ENCODE measurements at places on chromosomes 7 and 10. TPM values are rescaled to one million over a fixed set of nuclear protein-coding genes. Genes with fewer than 3 reads are reported as not detected.
A peak's percentile ranks its signal among the peaks of the same experiment; 100 is the strongest.

- H3K36me3 ChIP-seq, result no peaks in the 10 kb centered on the region
- H3K4me1 ChIP-seq, result peaks cover 13% of the 10 kb centered on the region
- no peaks in the 10 kb centered on the region for H3K27me3 ChIP-seq
- peak; percentile 20 for DNase-seq
- no peak overlapping the region for H3K4me3 ChIP-seq
Observed at GRCh38 chr10:12717981-12718707, 283.4 kb downstream of the CCDC3 start.

GRCh38 chr7:135716677-135717238, 11.2 kb downstream of the SLC13A4 start:
- peak overlapping the region; percentile 87 for H3K27ac ChIP-seq
- no peak overlapping the region for H3K4me3 ChIP-seq
- no peaks in the 10 kb centered on the region for H3K36me3 ChIP-seq

DNA sequence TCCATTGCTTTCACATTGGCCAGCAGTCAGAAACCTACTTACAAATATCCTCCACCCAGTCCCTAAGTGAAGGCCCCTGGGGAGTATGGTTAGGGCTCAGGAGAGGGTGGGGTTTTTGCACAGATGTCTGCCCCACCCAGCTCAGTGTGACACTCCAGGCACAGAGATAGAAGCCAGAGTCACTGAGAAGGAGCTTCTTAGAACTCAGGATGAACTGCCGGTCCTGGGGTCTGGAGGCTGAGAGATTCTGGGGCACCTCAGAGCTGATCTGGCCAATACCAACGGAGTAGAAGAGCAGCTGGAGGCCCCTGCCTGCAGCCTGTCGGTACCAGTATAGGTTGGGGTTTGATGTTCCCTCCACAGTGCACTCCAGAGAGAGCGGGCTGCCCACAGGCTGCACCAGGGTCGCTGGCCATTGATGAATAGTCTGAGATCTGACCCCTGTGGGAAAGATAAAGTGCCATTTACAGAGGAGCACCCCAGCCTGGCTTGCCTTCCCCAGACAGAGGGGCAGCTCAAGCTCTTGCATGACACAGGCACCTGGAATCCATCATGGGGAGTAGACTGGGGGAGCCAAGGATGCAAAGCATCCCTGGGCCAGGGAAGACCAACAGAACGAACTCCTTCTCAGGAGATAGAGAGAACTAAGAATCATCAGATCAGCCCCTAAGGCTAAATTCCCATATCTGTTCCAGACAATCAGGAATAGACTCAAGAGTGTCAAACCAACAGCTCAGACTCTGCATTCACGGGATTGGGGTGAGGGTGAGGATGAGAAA, 41.9 kb downstream of the PRSS2 start:
- no peaks in the 10 kb centered on the region for H3K36me3 ChIP-seq
- peaks cover 18% of the 10 kb centered on the region for H3K27me3 ChIP-seq
- H3K4me3 ChIP-seq, result no peak overlapping the region
- DNase-seq, result no peak

DNA sequence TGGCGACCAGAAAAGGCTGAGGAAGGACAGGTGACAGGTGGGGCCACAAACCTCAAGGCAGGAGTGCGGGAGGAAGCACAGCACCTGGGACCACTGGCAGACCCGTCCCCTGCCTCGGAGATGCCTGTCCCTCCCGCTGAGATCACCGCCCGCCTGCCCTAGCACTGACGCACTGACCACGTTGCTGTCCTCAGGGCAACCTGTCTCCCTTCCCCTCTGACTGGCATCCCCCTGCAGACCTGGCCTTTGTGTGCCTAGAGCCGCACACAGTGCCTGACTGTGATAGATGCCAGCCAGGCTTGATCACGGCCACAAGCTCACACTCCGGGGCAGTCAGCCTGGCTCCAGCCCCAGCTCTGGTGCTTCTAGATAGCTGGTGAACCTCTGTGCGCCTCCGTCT, 58.4 kb upstream of the EN2 start:
- no peaks in the 10 kb centered on the region for H3K36me3 ChIP-seq
- DNase-seq, result no peak
- H3K27ac ChIP-seq, result no peak overlapping the region
- H3K4me3 ChIP-seq, result no peak overlapping the region

- H3K27me3 ChIP-seq, result no peaks in the 10 kb centered on the region
- no peaks in the 10 kb centered on the region for H3K36me3 ChIP-seq
- no peak overlapping the region for H3K4me3 ChIP-seq
- no peak for DNase-seq
- no peaks in the 10 kb centered on the region for H3K4me1 ChIP-seq
- no peak overlapping the region for H3K27ac ChIP-seq
Observed at GRCh38 chr10:53570221-53570620, 797.6 kb upstream of the MBL2 start.

DNA sequence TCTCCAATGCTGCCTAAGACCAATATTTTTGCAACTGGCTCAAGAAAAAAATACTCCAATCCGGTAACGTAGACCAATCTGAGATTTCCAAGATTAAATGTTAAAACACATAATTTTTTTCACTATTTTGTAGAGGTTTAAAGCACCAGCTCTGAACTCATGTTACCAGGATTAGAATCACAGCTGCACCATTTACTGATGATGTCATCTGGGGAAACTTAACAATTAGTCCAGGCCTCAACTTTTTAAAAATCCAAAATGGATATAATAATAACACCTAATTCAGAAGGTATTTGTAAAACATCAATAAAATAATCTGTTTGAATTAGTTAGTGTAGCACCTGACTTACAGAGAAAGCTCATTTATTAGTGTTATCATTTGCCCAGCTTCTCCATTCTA, 14.4 kb downstream of the PON1 start:
- no peak for DNase-seq
- H3K27me3 ChIP-seq, result no peaks in the 10 kb centered on the region
- no peak overlapping the region for H3K4me3 ChIP-seq
- H3K36me3 ChIP-seq, result no peaks in the 10 kb centered on the region
- H3K27ac ChIP-seq, result no peak overlapping the region

DNA sequence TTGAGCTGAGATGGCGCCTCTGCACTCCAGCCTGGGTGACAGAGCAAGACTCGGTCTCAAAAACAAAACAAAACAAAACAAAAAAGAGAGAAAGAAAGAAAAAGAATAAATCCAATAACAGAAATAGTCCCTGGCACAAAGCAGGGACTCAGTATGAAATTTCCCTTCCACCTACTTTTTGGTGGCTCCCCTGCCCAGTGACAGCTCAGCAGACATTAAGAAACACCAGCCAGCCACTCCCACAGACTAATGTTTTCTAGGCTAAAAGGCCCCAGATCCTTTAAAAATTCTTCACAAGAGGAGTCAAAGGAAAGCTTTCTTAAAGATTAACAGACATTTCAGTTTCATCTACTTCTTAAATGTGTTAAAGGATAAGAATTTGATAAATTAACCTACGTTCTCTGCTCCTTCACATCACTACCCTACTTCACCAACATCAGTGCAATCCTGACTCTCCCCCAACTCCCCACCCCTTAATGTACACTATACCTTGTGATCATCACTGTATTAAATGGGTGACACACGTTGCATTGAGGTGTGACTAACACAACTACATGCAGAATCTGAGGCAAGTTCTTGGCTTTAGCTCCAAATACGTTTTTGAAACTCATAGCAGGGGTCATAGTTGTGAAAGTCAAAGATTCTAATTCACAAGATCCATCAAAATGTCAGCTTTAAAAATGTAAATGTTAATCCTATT, 114.5 kb upstream of the CAV2 start:
- no peaks in the 10 kb centered on the region for H3K4me1 ChIP-seq
- H3K27ac ChIP-seq, result no peak overlapping the region
- H3K36me3 ChIP-seq, result no peaks in the 10 kb centered on the region
- H3K4me3 ChIP-seq, result no peak overlapping the region
- DNase-seq, result no peak

DNA sequence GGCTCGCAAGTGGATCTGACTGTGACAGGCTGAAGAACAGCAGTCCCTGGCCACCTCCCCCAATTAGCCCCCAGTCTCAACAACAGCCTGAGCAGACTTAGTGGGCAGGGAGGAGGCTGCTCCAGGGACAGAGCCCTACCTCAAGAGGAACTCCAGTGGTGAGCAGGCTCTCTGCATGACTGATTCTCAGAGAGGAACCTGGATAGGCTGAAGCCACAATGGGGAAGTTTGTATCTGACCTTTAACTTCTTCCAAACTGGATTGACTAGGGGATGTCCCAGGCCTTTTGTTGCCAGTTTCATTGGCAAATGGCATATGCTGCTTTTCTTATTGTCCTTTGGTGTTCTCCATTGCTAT, 93.0 kb downstream of the ARHGAP22 start:
- H3K4me3 ChIP-seq, result no peak overlapping the region

- no peaks in the 10 kb centered on the region for H3K27me3 ChIP-seq
- H3K4me3 ChIP-seq, result no peak overlapping the region
- peaks cover 11% of the 10 kb centered on the region for H3K4me1 ChIP-seq
- no peak overlapping the region for H3K27ac ChIP-seq
- DNase-seq, result no peak
- no peaks in the 10 kb centered on the region for H3K36me3 ChIP-seq
Observed at GRCh38 chr10:121610798-121611323, 12.6 kb upstream of the FGFR2 start.

DNA sequence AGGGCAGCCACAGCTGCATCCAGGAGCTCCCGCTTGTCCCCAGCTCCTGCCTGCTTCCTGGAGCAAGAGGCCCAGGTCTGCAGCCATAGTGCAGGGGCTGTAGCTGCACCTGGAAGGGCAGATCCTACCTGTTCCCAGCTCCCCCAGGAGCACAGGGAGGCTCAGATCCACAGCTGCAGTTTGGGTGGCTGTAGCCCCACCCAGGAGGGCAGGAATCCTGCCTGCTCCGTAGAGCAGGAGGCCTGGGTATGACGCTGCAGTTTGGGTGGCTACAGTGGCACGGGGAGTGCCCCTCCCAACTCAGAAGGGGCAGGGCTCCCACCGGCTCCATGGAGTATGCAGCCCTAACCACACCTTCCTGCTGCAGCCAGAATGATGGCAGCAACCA, 26.7 kb upstream of the CDCA7L start:
- peaks cover 3% of the 10 kb centered on the region for H3K27me3 ChIP-seq
- H3K4me3 ChIP-seq, result no peak overlapping the region
- H3K27ac ChIP-seq, result no peak overlapping the region
- H3K4me1 ChIP-seq, result peaks cover 3% of the 10 kb centered on the region

- H3K4me1 ChIP-seq, result no peaks in the 10 kb centered on the region
- no peaks in the 10 kb centered on the region for H3K27me3 ChIP-seq
- no peak for DNase-seq
Observed at GRCh38 chr7:96253441-96253840, 68.5 kb downstream of the SLC25A13 start.

DNA sequence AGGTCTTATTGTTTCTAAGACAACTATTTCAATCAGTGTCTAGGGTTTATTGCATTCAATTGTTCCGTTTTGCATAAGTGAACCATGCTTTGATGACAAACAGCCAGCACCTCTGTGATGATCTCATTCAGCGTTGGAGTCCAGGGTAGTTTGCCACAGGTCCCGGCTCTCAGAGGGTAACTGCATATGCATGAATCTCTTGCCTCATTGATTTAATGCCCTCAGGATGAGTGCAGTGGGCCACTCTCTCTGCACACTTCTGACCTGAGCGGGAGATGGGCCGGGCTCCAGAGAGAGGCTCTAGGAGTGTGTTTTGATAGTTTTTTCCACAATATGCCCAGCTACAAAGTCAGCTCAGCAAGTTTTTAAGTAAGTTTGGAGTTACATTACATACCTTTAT, 83.9 kb downstream of the HECW1 start:
- H3K36me3 ChIP-seq, result no peaks in the 10 kb centered on the region
- DNase-seq, result no peak
- peaks cover 18% of the 10 kb centered on the region for H3K27me3 ChIP-seq
- no peaks in the 10 kb centered on the region for H3K4me1 ChIP-seq

GRCh38 chr7:127632276-127632910, 14.5 kb upstream of the PAX4 start:
- H3K4me1 ChIP-seq, result no peaks in the 10 kb centered on the region
- H3K36me3 ChIP-seq, result no peaks in the 10 kb centered on the region
- H3K4me3 ChIP-seq, result no peak overlapping the region
- H3K27ac ChIP-seq, result no peak overlapping the region
- DNase-seq, result no peak

- H3K4me1 ChIP-seq, result peaks cover 5% of the 10 kb centered on the region
- no peaks in the 10 kb centered on the region for H3K27me3 ChIP-seq
- H3K27ac ChIP-seq, result peak overlapping the region; percentile 63
- H3K4me3 ChIP-seq, result peak overlapping the region; percentile 33
- peak; percentile 82 for DNase-seq
Observed at GRCh38 chr10:73591935-73592699, 975 bp upstream of the USP54 start.

- no peaks in the 10 kb centered on the region for H3K36me3 ChIP-seq
- no peaks in the 10 kb centered on the region for H3K27me3 ChIP-seq
- peak; percentile 66 for DNase-seq
Observed at GRCh38 chr10:105950410-105950809, 1214.1 kb downstream of the SORCS1 start.

GRCh38 chr10:101241840-101242707, 12.8 kb upstream of the LBX1 start:
- H3K27me3 ChIP-seq, result no peaks in the 10 kb centered on the region
- peaks cover 3% of the 10 kb centered on the region for H3K36me3 ChIP-seq
- H3K4me3 ChIP-seq, result no peak overlapping the region
- peaks cover 27% of the 10 kb centered on the region for H3K4me1 ChIP-seq
- peak; percentile 61 for DNase-seq

GRCh38 chr10:3636356-3637181, 148.4 kb downstream of the KLF6 start:
- H3K36me3 ChIP-seq, result no peaks in the 10 kb centered on the region
- H3K4me1 ChIP-seq, result no peaks in the 10 kb centered on the region
- no peak for DNase-seq

DNA sequence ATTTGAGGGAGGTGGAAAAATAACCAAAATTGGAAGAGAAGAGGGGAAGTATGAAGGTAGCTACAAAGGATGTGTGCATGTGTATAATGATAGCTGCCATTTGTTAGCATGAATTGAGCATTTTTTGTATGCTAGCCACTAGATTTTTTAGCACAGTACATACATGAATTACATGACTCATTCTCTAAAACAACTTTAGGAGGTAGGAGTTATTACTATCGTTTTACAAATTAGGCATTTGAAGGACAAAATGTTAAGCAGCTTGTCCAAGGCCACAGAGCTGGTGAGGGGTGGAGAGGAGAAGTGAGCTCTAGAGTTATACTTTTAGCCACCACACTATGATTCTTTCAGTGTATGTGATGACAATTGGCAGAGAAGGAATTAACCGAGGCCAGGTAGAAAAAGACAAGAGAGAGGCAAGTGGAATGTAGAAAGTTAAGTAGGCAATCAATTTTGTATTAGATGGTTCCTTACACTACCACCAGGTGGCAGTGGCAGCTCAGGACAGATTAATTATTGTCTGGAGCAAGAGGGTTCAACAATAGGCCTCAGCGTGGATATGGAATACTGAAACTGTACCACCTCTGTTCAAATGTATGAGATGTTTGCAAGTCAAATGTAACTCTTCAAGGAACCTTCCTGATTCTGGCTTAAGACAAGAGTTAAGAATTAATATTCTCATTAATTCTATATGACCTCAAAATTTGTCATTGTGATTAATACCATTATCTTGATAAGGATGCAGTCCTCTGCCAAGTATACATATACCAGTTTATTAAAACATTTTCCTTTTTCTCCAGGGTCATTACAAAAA, 128.0 kb downstream of the MBL2 start:
- H3K4me3 ChIP-seq, result no peak overlapping the region
- H3K36me3 ChIP-seq, result no peaks in the 10 kb centered on the region
- no peaks in the 10 kb centered on the region for H3K4me1 ChIP-seq
- no peak overlapping the region for H3K27ac ChIP-seq

Gene GET4
- 22.0 TPM for total RNA-seq

Gene CC2D2B
- not detected for total RNA-seq

Gene TMEM176A
- not detected for total RNA-seq

Gene MCU
- total RNA-seq, result 51.2 TPM

Gene PKD2L1
- total RNA-seq, result not detected

Gene ARL4A
- total RNA-seq, result 0.81 TPM

Gene EVX1
- total RNA-seq, result not detected

Gene SLC18A2
- 0.10 TPM for total RNA-seq

Gene LRRC17
- 71.2 TPM for total RNA-seq

Gene CALHM1
- 0.13 TPM for total RNA-seq

Gene MMP21
- not detected for total RNA-seq

Gene IQUB
- total RNA-seq, result 0.05 TPM

Gene GJD4
- 1.2 TPM for total RNA-seq
